Activated CD4-positive, alpha-beta T cell treated with anti-CD3 and anti-CD28 coated beads, Interleukin-2, amount 50 U/mL, for 4 hours (primary cell): ENCODE measurements at places on chromosomes 2 and 18.
A peak's percentile ranks its signal among the peaks of the same experiment; 100 is the strongest.

DNA sequence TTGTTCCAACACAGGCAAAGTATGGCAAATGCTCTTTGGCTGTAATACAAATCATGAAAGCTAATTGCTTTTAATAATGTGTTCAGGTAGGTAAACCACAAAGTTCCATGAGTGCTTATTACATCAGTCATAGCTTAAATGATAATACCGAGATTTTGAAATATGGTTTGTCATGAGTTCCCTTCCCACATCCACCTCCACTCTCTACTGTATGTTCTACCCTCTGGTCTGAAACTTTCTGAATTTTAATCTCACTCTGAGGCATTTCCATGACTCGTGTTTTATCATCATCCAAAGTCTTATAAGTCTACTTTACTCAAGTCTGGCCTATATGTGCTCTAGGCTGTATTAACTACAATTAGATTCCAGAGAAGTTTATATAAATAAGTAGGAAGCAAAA, 354.8 kb downstream of the AKAIN1 start:
- DNase-seq: no peak

- DNase-seq: peak; percentile 31
Measured at GRCh38 chr2:100416935-100417710, at the start of gene CHST10. Gene CHST10, minus strand, starts transcription at chr2:100417668. Its CDS starts 10,993 bp downstream, at chr2:100406675.

DNA sequence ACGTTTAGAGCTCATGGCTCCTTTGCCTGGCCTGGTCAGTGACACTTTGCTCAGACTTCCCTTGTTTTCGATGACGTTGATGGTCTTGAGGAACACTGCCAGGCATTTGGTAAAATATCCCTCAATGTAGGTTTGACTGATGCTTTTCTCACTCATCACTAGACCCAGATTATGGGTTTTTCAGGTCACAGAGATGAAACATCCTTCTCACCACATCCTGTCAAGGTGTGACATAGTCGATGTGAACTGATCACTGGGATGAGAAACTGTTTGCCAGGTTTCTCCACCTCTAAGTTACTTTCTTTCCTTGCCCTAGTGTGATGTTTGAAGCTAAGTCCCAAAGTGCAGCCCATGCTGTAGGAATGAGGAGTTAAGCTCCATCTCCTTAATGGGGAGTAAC, 81.5 kb downstream of the AFF3 start:
- DNase-seq: no peak

DNA sequence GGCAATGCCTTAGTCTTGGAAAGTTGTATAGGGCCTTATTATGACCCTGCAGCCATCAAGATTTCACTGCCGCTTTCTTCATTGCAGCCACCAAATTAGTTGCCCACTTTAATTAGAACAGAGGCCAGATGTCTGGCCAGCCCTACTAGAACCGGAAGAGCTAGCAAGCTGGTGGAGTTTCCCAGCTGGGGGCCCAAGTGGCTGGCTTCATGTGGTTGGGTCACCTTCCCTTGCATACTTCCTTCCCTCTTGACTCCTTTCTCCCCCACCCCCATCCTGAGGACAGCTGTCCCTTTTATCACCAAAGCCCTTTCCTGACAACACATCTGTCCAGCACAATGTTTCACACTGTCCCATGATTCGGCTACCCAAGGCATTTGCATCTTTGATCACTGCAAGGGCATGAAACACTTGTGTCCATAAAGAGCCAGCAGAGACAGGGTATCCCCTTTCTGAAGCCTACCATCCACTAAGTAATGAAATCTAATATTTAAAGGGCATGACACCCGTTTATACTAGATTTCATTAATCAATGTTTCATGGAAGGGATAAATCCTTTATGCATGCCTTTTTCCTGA, 187.2 kb downstream of the BCL11A start:
- DNase-seq: no peak

DNA sequence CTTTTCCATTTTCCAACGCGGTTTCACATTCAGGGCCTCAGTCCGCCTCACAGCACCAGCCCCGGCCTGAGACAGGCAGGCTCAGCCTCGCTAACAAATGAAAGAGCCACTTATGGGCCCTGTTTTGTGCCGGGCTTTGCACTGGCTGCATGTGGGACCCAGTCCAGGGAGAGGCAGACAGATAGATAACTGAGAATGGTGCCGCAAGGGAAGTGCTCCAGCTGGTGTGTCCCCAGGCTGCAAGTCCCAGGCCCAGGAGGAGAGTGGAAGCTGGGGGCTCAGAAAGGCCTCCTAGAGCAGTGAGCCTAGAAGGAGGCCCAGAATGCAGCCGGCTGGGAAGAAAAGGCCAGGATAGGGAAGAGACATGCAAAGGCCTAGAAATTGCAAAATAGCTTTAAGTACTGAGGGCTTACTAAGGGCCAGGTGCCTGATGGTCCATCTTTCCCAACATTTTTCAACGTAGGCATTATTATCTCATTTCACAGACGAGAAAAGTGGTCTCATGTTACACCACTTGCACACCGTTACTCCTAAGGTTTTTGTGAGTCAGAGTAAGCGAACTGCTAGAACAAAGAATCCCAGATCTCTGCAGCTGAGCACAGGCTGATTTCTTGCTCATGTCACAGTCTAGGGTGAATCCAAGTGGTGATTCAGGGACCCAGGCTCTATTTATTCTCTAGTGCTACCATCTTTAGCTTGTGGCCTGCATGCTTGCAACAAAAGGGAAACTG, 26.0 kb downstream of the ADRA2B start:
- DNase-seq: no peak

- DNase-seq: no peak
Measured at GRCh38 chr2:368386-368785, 80.5 kb upstream of the ALKAL2 start.

GRCh38 chr18:48983793-48984437, 33.1 kb upstream of the SMAD7 start:
- DNase-seq: no peak
